ENCODE measurements at places on chromosomes 4 and X. TPM values are rescaled to one million over a fixed set of nuclear protein-coding genes. Genes with fewer than 3 reads are reported as not detected.
A peak's percentile ranks its signal among the peaks of the same experiment; 100 is the strongest.

GRCh38 chr4:45408996-45409395, 682.6 kb upstream of the GNPDA2 start:
- DNase-seq: no peak

- DNase-seq: no peak
Measured at GRCh38 chr4:8402640-8403039, 37.9 kb downstream of the ACOX3 start.

- peak; percentile 37 for DNase-seq
Measured at GRCh38 chr4:87679449-87680169, 29.5 kb downstream of the DMP1 start.

- no peak for DNase-seq
Measured at GRCh38 chr4:139670775-139671174, 5.2 kb downstream of the MGST2 start.

GRCh38 chrX:13467243-13467642, 102.2 kb upstream of the EGFL6 start:
- no peak for DNase-seq

- DNase-seq: no peak
Measured at GRCh38 chrX:49066690-49067089, 7.1 kb downstream of the PRAF2 start.

DNA sequence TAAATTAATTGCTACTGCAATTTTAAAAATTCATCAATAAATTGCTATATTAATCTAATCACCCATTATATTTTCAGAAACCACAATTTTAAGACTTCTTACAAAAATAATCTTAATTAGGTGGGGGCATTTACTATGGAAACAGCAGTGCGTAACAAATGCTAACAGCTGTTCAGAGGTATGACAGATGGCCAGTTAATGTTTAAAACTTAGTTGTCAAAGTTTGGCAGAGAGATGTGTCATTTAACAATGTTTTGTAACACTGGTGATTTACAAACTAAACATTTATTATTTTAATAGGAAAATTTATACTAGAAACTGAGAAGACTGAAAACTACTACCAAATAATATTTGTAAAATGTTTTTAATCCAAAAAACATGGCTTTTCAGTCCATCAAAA, 85.2 kb upstream of the GPR34 start:
- DNase-seq: no peak

DNA sequence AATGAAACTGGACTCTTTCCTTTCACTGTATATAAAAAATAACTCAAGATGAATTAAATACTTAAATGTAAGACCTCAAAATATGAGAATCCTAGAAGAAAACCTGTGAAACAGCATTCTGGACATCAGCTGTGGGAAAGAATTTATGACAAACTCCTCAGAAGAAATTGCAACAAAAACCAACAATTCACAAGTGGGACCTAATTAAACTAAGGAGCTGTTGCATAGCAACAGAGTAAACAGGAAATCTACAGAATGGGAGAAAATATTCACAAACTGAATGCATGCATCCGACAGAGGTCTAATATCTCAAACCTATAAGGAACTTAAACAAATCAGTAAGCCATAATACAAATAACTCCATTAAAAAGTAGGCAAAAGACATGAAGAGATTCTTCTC, 851.7 kb upstream of the PCDH10 start:
- no peak for DNase-seq

DNA sequence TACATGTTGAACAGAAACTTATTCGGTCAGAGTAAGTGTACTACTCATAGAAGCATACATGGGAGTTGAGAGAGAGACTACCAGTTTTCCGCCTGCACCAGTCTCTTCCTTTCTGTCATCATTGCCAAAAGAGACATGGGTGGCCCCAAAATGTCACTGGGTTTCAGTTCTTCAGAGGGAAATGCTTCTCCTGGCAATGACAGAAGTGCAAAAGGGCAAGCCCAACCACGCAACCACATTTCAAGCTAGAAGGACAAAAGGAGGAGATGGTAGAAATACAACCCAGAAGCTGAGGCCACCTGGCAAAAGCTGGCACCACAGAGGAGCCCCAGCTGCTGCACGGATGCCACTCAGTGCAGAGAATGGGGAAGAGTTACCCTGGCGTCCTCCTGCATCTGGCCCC, 320.1 kb downstream of the BCOR start:
- no peak for DNase-seq

- DNase-seq: no peak
Measured at GRCh38 chr4:110344165-110344564, 131.8 kb upstream of the ENPEP start.

- no peak for DNase-seq
Measured at GRCh38 chrX:65681810-65682209, 14.4 kb downstream of the MSN start.

DNA sequence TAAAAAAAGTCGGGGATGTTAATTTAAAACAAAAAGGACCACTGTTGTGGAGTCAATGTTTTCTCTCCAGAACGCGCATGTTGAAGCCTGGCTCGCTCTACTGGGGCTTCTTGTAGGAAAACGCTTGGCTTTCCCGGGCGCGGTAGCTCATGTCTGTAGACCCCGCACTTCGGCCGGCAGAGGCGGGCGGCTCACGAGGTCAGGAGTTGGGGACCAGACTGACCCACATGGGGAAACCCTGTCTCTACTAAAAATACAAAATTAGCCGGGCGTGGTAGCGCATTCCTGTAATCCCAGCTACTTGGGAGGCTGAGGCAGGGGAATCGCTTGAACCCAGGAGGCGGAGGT, 15.6 kb downstream of the NELFA start:
- no peak for DNase-seq

DNA sequence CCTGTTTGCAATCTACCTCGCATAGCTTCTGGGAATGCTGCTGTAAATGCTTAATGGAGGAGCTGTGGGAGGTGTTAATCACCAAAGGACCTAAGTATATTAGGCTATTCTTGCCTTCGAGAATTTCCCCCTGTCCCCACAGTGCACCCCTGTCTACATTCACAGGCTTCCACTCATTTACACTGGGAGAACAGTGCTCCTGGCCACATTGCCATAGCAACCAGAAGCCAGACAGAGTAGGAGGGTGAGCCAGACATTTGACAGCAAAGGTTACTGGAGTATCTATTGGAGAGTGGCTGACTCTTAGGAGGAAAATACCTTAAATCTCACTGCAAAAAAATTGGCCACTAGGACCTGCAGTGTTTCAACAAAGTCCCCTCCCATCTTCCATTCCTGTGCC, 185.9 kb upstream of the PBDC1 start:
- no peak for DNase-seq

- DNase-seq: no peak
Measured at GRCh38 chr4:61540944-61541343, 340.8 kb downstream of the ADGRL3 start.

DNA sequence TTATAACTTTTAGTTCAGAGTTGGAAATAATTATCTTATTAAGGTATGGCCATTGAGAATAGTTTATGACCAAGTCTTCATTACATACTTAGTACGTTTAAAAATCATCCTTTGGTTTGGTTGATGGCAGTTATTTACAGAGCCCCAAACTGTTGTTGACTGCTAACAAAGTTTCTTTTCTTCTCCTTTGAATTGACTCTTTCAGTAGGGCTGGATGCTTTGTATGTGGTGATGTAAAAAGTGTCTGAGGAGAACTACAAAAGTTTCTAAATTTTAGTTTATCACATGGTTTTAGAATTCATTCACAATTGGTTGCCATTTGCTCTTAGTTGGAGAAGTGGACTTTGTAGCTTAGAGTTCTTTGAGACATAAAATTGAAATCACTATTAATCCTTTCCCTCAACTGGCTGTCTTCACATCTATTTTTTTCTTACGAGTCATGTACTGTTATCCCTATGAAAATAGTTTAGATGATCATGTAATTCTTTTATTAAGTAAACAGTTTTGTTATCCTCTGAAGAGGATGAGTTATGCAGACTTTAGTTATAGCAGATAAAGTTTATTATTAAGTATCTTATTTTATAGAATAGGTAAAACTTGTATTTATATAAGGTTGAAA, 14.8 kb downstream of the PTPN13 start:
- DNase-seq: no peak

Gene OR13H1
- total RNA-seq: not detected

Gene ANXA10
- 1.2 TPM for total RNA-seq

Gene TEX11
- total RNA-seq: 0.22 TPM

Gene IL13RA2
- total RNA-seq: 65.4 TPM

Gene PHEX
- total RNA-seq: 0.36 TPM
